ENCODE measurements at places on chromosomes 2 and 18.

GRCh38 chr2:19806591-19806990 is 95.2 kb downstream of the TTC32 start:
- DNase-seq: no peak

- no peak for DNase-seq
Measured at GRCh38 chr2:43905871-43906270, 67.1 kb downstream of the ABCG8 start.

GRCh38 chr18:50158866-50159653 is 35.9 kb downstream of the MYO5B start:
- no peak for DNase-seq

GRCh38 chr2:182565911-182566567 is 139.2 kb upstream of the PDE1A start:
- no peak for DNase-seq

- no peak for DNase-seq
Measured at GRCh38 chr2:234768608-234769196, 183.1 kb upstream of the SH3BP4 start.

DNA sequence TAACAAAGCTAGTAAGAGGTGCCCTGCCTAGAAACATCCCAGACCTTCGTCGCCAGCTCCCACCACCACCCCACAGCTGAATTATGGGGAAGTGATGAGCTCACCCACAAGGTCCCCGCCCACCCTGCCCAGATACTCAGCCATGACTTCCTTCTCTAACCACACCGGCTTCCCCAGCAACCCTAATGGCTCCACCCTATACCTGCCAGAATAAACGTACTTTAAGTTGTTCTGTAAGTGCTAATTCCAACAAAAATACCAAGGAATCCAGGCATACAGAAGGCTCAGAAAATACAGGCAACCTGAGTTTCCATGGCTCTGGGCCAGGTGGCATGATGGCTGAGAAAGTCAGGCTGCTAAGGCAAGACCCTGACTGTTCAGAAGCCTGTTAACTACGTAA is 39.1 kb downstream of the TMEM163 start:
- DNase-seq: no peak

- DNase-seq: no peak
Measured at GRCh38 chr2:19835781-19836281, 66.0 kb downstream of the TTC32 start.

DNA sequence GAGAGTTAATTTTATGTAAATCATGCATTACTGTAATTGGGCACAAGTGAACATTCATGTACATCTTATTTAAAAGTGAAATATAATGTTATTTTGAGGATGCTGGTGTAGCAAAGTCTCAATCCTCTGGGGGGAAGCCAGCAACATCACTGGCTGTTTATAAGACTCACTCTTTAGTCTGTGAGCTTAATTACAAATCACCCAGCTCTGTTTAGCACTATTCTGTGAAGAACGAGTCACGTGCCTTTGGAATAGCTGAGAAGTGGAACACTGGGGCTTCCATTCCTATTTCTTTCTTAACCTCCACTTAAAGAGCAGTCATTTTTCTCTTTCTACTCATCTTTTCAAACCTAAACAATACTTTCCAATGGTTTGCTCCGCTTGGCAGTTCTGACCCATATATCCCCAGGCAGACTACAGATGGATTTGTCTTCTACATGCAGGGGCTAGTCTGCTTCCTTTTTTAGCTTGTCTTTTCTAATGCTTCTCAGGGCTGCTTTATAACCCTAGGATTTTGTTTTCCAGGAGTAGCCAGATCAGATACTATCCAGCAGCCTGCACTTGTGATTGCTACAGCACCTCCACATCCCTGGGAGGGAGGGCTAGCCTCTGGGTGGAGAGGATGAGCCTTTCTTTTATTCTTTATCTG is 95.3 kb upstream of the CAVIN2 start:
- DNase-seq: no peak

DNA sequence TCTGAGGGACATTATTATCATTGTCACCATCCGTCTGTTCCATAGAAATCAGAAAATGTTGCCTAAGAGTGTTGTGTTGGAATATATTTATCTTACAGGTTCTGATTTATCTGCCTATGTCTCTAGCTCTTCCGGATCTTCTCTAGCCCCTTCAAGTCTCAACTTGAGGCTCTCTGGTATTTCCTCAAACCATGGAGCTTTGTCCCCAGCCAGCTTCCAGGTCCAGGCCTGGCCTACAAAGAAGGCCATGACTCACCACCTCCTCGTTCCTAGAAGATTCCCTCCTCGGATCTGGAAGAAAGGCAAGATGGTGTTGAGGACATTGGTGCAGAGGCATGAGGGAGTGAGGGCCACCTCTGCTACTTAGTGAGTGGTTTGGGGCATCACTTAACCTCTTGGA is 122.1 kb upstream of the TRIB2 start:
- no peak for DNase-seq

- peak; percentile 71 for DNase-seq
Measured at GRCh38 chr18:55405893-55406406, 182.0 kb downstream of the TCF4 start.

- no peak for DNase-seq
Measured at GRCh38 chr2:11830708-11831301, 84.4 kb downstream of the LPIN1 start.

DNA sequence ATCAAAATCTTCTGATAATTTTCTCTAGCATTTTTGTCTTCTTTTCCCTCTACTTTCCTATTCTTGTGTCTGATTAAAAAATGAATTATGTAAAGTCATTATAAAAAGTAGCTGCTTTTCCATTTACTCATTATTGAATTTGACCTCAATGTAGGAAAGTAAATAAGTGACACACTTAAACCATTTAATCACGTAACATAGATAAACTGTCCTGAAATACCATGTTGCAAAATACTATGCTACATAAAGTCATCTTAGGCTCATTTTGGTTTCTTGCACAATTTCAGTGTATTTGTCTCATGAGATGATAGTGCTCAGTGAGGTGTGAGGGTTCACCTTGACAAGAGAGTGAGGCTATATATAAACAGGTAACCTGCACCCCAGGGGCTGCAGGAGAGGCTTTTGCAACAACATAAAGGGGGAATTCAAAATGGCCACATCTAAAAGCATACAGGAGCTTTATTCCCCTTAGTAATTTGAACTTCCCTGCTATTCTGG is 502.7 kb downstream of the RNF144A start:
- DNase-seq: no peak

DNA sequence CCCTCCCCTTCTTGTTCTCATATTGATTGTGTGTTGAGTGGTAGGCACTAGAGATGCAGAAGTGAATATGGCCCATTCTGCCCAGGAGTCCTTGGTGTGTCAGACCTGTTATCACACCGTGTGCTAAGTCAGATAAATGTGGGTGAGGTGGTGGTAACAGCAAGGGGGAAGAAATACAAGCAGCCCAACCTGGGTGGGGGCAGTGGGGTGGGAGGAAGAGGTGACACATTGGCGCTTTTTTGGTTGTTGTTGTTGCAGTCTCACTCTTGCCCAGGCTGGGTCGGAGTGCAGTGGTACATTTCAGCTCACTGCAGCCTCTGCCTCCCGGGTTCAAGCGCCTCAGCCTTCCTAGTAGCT is 12.8 kb downstream of the B3GNT2 start:
- no peak for DNase-seq

DNA sequence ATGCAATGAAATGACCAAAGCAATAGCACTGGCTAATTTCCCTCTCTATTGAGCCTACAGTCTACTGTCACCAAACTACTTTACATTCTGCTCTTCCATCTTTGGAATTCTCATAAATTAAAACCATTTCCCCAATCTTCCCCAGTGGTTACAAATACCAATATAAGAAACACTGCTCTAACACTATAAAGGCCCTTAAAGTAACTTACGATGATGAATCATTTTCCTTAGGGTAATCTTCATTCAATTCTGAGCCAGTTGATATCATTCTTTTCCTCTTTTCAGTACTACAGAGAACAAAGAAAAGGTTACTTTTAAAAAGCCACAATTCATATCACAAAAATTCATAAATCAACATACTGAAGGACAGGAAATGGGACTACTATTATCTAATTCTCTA is 22.1 kb downstream of the USP37 start:
- no peak for DNase-seq

DNA sequence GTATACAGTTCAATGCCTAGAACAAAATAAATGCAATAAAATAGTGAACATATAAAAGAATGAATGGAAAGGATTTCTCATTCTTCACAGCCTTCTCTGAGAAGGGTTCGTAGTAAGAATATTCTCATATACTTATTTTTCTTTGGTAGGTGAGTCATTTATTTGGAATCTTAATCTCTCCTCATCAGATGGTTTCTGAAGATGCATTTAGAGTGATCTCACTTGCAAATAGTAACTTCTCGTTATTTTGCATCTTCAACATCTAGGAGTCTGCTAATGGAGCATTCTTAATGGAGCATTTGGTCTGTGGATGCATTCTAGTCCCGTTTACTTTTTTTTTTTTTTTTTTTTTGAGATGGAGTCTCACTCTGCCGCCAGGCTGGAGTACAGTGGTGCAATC is 3.9 kb downstream of the UBXN4 start:
- no peak for DNase-seq

DNA sequence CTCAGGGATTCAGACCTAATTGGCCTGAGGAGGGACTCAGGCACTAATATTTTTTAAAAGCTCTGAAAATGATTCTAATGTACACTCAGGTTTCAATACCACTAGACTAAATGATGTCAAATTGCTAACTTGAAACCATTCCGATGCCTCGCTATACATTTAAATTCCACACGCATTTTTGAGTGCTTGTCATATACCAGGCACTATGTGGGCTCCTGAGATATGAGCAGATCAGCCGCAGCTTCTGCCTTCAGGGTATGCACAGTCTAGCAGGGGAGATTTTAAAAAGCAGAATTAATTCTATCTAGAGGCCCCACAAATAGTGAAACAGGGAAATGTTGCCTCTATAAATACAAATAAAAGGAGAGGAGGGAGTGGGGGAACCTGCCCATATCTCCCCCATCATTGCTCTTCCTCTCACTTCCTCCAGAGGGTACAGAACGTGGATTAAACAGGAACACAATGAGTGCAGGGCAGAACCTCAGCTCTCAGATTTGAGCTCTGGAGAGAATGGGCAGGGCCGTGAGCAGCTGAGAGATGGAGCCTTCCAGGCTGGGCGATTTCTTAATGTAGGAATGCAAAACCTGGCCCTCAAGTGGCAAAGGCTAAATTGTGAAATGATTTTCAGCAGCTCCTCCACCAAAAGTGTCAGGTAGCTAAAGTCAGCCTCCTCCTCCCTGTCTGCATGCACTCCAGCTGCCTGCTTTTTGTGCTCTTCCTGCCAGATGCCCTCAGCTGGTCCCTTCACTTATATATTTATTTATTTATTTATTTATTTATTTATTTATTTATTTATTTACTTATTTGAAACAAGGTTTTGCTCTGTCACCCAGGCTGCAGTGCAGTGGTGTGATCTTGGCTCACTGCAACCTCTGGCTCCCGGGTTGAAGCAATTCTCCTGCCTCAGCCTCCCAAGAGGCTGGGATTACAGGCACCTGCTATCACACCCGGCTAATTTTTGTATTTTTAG is 24.6 kb upstream of the LBH start:
- no peak for DNase-seq

DNA sequence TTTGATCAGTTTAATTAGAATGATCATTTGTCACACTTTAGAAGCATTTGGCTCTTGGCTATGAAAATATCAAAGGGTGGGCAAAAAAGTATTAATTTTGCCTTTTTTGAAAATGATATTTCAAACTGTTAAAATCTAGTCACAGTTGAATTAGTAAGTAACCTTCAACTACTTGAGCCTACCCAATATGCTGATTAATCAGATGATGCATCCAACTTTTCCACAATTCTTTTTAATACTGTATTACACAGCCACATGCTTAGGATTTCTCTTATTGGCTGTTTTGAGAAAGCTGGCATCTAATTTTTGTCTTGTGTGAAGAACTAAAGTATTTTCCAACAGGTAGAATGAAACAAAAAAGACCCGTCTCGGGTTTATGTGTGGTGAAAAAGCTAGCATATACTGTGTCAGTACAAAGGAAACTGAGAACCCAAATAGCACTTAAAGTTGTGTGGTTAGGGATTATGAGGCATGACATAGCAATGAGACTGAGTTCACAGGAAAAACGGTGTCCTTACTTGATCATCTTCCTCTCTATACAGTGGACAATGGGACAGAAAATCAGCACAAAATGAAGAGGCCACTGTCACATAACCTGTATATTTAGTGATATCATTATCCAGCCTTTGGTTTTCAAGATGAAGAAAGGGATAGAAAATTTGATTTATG is 11.7 kb downstream of the OSBPL6 start:
- no peak for DNase-seq

GRCh38 chr2:28354920-28355520 is 37.6 kb upstream of the FOSL2 start:
- DNase-seq: no peak

DNA sequence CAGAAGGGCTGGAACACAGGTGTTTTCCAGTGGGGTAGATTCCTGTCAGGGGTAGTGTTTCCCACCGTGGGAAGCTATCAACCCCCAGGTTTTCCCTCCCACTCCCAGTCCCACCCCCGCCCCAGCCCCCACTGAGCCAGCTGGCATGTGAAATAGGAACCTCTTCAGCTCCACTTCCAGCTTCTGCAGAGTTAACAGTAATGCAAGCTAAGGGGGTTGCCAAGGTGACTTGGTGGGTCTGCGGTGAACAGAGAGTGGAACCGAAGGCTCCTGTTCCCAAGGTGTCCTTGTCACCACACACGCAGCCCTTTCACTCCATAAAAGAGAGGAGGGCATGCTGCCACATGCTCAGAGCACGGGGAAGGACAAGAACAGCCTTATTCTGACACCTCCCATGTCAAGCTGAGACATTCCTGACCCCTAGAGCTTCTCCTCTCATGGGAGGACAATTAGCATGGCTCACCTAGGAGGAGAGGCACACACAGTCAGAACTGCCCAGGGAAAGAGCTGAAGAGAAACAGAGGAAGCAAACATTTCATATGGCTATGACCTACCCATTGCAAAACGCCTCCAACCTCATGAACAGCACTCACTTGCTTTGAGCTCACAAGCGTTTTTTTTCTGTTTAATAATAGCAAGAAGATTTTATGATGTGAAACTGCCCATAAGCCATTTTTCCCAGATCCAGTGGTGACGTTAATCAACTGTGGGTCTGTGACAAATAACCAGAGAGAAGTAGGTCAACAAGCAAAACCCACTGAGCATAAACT is 39.8 kb upstream of the TBC1D8 start:
- no peak for DNase-seq

GRCh38 chr2:201157694-201158093 is 25.2 kb upstream of the CASP10 start:
- no peak for DNase-seq

DNA sequence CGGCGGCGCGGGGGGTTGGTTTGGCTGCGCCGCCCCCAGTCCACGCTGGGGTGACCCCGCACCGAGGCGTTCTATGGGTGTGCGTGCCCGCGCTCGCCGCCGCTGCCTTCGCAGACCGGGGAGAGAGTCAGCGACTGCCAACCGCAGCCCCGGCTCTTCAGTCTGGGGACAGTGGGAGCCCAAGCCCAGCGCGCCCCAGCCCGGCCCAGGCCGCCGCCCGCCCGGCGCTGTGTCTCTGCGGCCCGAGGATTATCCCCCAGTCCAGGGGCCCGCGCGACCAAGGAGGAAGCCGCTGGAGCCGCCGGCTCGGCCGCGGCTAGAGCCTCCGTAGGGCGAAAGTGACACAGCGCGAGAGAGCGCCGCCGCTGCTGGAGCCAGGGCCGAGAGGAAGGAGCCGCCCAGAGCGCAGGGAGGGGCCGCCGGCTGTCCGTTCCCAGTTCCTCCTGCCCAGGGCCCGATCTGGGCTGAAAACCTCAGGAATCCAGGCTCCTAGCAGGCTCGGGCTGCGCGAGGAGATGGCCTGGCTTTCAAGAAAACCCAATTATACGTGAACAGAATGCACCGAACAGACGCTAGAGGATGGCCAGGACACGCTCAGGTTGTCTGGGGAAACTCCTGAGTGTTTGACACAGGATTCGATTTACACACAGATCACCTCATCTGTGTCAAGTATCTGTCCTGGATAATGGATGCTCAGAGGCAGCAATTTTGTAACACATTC is 2.4 kb downstream of the CTIF start:
- peak; percentile 67 for DNase-seq
